Right renal pelvis (tissue), 4 donors: ENCODE measurements at places on chromosomes 11 and 22. TPM values are rescaled to one million over a fixed set of nuclear protein-coding genes. Genes with fewer than 3 reads are reported as not detected.

DNA sequence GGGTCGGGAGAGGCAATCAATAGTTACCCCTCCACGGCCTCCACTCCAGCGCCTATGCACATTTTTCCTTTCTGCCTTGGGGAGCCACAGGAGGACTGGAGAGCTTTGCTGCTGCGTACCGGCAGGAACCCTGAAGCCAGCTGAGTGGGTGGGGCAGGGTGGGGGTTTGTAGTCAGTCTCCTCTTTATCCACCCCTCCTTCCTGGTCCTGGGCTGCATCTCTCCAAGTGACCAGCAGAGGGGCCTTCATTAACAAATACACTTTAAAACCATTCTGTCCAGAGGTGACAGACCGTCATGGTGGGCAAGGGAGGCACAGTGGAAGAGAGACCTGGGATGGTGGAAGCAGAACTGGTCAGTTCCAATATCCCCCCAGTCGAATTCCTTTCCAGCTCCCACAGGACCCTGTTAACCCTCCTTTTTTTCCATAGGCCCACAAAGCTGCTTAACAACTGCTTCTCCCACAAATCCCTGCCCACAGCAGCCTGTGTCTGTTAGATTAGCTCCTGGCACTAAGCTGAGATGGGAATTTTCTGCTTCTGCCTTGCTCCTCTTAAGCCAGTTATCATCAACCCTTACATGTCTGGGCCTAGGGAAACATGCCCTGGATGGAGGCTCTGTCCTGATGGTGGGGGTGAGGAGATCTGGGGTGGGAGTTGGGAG lies 3.9 kb upstream of the ABCG4 start:
- no peak for DNase-seq

DNA sequence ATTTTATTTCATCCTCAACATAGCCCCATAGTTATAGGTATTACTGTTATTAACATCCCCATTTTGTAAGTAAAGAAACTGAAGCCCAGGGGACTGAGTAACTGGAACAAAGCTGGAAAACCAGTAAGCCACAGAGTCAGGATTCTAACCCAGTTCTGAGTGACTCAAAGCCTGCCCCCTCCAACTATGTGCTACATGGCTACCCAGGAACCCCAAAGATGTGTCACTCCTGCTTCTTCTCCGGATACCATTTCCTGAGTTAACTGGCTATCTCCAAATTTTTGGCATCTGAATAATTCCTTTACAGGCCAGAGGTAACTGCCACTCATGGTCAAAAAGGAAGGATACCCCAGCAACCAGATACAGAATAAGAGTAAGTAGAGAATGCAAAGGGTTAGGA lies 43.6 kb downstream of the TENM4 start:
- no peak for DNase-seq

DNA sequence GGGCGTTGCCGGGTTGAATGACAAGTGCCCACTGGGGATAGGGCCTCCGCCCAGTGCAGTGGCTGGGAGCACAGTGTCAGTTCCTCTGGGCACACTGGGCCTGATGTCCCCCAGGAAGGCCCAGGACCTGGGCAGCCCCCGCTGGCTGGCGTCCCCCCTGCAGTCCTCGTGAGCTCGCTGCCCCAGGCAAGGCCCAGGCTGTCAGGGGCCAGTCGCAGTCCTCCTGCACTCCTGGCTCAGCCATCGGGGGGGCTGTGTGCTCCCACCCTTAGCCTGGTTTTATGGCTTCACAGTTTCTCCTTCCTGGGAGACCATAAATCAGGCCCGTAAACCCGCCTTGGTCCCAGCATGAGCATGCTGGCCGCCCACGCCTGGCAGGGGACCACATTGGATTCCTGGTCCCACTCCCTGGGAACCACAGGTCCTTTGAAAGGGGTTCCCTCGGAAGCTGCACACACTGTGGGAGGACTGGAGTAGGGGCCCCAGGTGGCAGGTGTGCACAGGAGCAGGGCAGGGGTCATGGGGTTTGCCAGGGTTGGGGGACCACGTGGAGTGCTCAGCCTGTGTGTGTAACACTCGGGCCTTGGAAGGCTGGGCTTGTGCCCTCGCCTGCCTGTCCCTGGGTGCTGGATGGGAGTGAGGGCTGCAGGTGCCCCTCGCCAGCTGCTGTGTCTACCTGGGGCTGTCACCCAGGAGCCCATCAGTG lies 113.6 kb downstream of the KCNQ1OT1 start:
- peak; percentile 69 for DNase-seq

GRCh38 chr11:118171269-118172062 lies 5.0 kb downstream of the SCN2B start:
- no peak for DNase-seq

- peak; percentile 56 for DNase-seq
These were observed at the start of gene DGAT2 for GRCh38 chr11:75768112-75768908. DGAT2 (plus strand) TSS chr11:75768778; CDS start chr11:75768992, 214 bp downstream.

The ANO3 gene
- polyA plus RNA-seq = 4.2 TPM

The APOA5 gene
- polyA plus RNA-seq = not detected
